ENCODE measurements at places on chromosomes 7 and 10.
A peak's percentile ranks its signal among the peaks of the same experiment; 100 is the strongest.

DNA sequence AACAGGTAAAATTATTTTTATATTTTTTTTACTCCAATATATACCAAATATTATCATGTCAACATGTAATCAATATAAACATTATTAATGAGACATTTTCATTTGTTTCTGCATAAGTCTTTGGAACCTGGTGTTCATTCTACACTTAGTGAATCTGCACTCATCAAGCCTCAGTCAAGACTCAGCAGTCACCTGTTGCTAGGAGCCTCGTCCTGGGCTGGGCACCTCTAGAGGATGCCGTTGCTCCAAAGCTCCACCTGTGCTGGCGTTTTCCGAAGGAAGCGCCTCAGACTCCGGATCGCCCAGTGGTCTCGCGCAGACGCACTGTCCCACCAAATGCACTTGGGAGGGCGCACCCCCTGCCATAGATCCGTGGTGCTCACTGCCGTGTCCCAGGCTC lies 604.7 kb upstream of the MKI67 start:
- DNase-seq = no peak

DNA sequence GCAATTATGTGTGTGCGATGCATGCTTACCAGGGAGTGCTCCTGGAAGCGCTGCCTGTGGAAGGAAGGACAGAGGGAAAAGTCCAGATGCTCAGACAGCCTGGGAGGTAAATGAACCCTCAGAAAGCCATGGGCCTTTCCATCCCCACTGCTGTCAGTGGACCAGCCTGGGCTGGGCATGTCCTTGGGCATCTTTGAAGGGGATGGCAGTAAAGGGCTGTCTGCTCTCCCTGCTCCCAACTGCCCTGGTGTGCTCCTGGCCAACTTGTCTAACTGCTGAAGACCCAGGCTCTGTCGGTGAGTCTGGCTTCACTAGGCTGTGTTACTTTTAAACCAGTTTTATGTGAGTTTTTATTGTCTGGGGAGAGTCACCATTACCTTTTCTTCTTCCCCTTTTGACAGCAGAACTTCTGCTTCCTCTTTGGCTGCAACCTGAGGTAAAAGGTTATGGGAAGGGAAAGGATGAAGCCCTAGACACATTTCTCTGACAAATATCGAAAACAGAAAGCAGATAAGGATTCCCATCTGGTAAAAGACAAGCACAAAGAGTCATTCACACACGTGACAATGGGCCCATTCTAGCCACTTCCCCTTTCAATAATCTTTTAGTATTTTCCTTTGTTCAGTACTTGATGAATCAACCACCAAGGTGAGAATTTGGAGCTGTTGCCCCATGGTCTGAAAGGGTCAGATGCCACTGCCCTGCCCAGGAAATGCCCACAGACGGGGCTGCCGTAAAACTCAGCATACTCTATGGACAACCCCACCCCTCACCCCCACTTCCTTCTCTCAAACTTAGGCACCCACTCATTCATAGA lies 27.6 kb upstream of the PIK3AP1 start:
- DNase-seq = no peak

- DNase-seq = no peak
Measured at GRCh38 chr10:49747303-49747646, 14.8 kb downstream of the OGDHL start.

- no peak for DNase-seq
Measured at GRCh38 chr7:81488210-81488609, 281.6 kb downstream of the HGF start.

DNA sequence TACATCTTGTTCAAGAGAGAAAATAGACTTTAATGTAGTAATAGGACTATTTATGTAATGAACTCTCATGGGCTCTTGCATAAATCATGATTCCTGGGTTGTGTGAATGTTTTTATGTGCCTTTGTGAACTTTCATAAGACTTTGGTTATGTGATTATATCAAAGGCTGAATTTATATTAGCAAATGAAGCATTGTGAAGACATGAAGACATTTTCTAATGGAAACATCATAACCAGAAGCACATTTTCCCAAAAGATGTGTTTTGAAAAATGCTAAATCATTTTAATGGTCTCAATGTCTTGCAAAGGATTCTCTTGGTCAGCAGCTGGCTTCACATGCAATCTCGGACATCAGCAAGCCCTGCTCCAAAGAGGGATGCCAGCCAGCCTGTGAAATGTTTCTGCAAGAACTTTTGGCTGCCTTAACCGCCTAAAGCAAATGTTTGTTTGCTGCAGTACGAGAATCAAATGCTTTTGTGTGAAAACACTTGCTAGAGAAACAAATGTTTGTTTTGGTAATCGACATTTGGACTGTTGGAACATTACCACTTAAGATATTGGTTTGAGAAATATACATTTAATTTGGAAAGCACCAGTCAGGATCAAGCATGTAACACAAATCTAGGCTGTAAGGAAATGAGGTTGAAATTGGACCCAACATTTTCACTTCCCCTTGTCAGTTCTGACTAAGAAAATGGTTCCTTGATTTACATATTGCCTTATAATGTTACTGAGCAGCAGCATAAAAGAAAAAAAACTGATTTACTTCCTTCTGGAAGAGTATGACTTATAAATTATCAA lies 102.1 kb downstream of the RTKN2 start:
- peak; percentile 6 for DNase-seq
